ENCODE measurements at places on chromosomes 6 and 20.

GRCh38 chr6:132204591-132204990 lies 196.7 kb downstream of the MOXD1 start:
- no peak for DNase-seq

DNA sequence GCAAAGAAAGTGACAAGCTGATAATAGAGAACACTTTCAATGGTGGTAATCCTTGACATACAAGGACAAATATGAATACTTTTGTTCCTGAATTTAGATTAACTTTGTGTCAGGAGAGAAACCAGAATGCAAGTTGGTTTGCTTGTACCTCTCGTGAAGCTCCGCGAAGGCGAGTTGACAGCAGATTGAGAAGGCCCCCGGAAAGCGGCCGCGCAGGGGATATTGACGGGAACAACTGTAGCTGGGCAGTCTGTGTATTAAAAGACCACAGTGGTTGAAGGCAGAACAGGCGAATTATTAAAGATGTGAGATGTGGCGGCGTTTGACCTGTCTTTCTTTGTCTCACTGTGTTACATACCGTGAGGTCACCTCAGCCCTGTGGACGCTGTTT lies 175.8 kb upstream of the RALGAPA2 start:
- DNase-seq: no peak

DNA sequence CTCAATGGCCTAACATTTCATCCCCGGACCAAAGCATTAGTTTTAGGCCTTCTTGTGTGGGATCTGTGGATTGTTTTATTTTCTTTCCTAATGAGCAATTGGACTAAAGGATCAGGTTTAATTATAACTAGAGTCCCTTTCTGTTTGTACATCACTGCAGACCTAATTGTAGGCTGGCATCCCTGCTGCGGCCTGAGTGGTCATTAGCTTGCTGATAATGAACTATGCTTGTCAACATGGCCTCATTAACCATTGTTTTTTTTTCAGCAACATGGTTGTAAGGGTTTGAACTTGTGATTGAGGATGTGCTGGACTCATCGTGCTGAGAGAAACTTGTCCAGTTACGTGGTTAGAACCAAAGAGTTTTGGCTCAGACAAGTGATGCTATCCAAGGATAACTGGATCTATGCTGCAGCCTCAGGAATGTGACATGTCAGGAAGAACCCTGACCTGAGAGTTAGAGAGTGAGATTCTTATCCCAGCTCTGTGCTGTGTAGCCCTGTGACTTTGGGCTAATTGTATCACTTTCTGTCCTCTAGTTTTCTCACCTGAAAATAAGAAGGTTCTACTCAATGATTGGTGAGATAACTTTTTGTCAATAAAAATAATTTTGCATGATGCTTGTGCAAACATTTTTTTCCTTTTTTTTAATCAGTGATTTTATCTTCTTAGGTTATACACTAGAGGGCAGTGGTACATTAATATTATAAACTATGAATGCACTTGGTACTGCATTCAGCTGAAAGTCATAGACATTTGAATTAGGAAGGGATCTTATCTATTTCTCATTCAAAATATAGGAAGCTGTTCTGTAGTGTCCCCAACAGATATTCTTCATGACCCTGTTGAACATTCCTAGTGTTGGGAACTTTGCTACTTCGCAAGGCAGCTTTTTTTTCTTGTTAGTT lies 140.9 kb downstream of the RNF144B start:
- DNase-seq: no peak

DNA sequence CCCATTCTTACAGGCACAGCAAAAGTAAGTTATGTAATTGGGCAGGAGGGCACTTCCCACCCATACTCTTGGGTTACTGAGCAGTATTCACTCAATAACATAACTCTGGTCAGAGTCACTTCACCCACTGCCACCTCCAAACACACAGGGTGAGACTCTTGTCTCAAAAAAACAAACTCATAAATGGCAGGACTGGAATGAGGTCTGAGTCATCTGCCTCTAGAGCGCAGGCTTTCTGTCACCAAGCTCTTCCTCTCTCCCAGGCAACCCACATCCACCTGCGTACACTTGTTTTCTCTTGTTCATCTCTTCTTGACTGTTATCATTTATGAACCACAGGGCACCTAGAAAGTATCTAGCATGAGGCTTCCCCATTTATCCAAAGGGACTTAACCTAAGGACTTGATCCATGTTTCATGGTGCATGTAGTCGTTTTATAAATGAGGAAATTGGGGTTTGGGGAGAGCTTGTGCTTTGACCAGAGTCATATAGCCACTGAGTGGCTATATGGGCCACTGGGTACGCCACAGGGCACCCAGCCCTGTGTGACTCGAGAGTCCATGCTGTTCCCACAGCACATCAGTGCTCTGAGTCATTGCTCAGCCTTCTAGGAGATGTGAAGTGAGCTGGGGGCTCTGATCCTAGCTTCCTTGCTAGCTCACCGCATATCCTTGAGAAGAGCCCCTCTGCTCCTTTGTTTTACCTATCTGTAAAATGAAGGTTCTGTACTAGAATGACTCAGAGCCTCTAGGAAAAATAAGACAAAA lies 22.4 kb downstream of the C20orf173 start:
- DNase-seq: no peak

GRCh38 chr6:142294679-142295078 lies 7.1 kb upstream of the ADGRG6 start:
- DNase-seq: no peak

GRCh38 chr6:44278774-44279697 lies 8.8 kb downstream of the TMEM151B start:
- no peak for DNase-seq

DNA sequence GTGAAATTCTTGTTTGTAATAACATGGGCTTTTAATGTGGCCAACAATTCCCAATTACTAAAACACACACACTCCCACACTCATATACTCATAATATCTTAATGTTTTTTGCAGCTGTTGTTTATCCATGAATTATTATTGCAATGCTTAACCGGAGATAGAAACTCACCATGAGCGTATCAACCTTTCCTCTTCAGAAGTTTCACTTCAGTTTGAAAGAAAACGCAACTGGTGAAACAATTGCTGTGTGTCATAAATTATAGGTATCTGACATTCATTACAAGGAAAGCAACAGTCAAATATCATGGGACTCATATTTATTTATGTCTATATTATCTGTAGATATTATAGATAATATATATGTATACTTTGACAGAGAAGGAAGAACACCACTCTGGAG lies 104.1 kb downstream of the HDGFL1 start:
- no peak for DNase-seq

DNA sequence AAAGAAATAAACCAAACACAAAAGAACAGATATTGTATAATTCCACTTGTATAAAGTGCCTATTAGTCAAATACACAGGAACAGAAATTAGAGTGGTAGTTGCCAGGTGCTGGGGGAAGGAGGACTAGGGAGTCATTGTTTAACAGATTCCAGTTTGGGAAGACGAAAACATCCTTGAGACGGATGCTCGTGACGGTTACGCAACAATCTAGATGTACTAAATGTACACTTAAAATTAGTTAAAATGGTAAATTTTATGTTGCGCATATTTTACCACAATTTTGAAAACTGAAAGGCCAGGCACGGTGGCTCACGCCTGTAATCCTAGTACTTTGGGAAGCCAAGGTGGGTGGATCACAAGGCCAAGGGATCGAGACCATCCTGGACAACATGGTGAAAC lies 111.0 kb downstream of the PKHD1 start:
- no peak for DNase-seq

DNA sequence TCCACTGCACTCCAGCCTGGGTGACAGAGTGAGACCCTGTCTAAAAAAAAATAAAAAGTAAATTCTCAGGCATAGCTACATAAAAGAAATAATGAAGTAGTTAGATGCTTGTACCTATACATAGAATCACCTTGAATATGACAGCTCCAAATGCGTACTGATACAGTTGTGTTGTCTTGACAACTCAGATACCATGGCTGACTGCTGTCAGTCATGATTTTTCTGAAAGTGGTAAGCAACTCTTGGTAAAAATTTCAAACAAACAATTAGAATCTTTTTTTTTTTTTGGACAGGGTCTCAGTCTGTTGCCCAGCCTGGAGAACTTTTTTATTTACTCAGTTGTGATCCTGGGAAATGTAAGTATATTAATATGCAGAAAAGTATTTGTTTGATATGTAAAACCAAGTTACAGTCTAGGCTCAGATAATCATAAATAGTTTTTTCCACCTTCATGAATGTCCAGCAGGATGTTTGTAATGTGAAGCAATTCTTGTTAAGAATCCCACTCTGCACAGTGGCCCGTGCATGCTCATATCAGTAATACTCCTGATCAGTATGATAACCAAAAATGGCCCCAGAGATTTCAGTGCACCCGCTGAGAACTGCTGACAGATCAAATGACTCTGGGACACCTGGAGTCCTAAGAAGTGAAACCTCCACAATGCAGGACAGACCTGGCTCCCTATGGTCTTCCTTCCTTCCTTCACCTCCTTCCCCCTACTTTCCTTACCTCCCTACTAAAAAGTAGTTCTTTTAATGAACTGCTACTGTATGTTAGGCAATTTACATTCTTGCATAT lies 14.0 kb upstream of the MAPK13 start:
- no peak for DNase-seq

- DNase-seq: no peak
These were observed 4.0 kb upstream of the ZC3H12D start for GRCh38 chr6:149488815-149489214.

GRCh38 chr6:123829302-123829953 lies 25.8 kb downstream of the NKAIN2 start:
- no peak for DNase-seq

GRCh38 chr6:55974688-55975087 lies 99.3 kb upstream of the BMP5 start:
- DNase-seq: no peak

DNA sequence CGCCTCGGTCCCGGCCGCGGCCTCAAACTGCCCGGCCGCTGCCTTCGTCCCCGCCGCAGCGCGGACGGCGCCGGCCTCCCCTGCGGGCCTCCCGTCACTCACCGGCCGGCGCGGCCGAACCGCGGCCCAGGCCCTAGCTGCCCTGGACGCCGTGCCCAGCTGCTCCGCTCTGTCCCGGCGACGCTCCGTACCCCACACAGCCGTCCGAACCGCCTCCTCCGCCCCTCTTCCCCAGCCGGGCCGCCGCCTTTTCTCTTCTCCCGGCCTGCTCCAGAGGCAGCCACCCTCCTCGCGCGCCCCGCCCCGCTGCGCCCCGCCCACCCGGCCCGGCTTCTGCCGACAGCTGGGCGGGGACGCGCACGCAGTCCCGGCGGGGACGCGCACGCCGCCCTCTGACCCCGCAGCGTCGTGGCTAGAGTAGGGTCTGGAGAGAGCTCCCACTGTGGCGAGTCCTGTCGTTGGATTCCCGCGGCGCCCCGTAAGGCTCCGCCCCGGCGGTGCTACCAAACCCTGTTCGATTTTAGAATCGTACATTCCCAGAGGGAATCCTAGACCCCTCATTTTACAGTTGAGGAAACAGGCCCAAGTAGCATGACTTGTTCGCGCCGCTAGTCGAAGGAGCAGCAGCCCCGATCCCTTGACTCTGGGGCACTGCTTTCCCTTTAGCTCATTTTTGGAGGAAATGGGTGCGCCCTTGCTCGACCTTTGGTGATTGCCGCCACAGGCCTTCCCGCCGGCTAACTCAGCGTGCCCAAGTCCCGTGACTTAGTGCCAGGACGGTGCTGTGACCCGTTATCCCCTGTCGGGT lies at the start of gene FBXO30:
FBXO30 (minus strand) TSS at position 295 of the 808 bp plus-strand sequence. CDS start 8,390 bp downstream, outside the sequence.
- DNase-seq: peak; percentile 69

DNA sequence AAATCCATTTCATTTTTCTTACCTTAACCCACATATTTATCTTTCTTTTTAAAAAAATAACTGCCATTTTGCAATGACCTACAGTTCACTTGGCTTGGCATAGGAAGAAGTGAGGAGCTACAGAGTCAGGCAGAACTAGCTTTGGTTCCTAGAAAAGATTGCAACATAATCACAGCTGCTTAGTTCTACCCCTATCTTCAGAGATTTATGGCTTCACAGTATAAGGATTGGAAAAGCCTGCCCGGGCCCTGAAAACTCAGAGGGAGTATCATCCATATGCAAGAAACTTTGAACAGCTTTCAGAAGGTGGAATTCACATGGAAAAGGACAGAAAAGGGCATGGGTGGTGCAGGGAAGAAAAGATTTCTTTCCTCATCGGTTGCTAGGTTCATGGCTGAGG lies 774.3 kb upstream of the CHD6 start:
- DNase-seq: no peak

GRCh38 chr20:37524859-37525708 lies 2.6 kb downstream of the BLCAP start:
- DNase-seq: no peak

- no peak for DNase-seq
These were observed 15.2 kb upstream of the MRPS18A start for GRCh38 chr6:43702534-43703440.

DNA sequence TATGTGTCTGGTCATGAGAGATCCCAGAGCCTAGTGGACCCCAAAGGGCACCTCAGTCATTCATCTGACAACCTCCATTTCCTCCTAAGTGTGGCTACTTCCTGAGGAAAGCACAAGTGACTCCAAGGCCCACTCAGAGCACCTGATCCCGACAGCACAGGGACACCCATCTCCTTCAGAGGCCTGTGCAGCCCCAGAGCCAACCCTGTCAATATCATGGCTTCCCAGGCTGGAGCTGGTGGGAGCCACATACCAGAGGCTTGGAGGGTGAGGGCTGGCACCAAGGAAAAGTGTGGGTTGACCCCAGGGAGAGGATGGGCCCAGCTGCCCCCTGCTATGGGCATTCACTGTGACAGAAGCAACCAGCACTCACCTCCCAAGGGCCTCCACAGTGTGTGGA lies 117.3 kb downstream of the PSMB1 start:
- no peak for DNase-seq

DNA sequence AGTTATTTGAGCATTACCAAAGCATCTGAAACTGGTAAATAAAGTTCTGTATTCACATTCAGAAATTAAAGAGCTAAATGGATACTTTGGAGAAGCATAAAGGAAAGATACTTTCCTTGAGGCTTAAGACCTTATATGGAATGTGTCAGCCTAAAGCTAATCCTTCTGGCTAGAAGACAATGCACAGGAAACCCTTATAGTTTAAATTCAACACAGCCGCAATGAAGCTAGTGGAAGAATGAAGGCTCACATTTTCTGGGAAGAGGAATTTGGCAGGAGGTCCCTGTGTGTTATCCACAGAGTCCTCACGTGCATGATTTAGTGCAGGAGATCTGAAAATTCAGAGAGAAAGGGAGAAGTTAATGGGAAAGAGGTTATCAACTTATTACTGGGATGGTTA lies 21.5 kb upstream of the CHD6 start:
- no peak for DNase-seq

- DNase-seq: no peak
These were observed 83.5 kb upstream of the SPTLC3 start for GRCh38 chr20:12925210-12925755.

GRCh38 chr20:36951979-36952738 lies 651 bp upstream of the SAMHD1 start:
- DNase-seq: no peak

GRCh38 chr6:11553824-11554223 lies 16.3 kb downstream of the TMEM170B start:
- no peak for DNase-seq

GRCh38 chr6:27829453-27830211 lies 82.6 kb downstream of the OR2B2 start:
- no peak for DNase-seq

All from stimulated activated CD4-positive, alpha-beta T cell treated with anti-CD3 and anti-CD28 coated beads, Interleukin-1b, Interleukin-23, amount 100 ng/mL, for 24 hours (primary cell).